ENCODE measurements at places on chromosomes 3 and 15.
A peak's percentile ranks its signal among the peaks of the same experiment; 100 is the strongest.

DNA sequence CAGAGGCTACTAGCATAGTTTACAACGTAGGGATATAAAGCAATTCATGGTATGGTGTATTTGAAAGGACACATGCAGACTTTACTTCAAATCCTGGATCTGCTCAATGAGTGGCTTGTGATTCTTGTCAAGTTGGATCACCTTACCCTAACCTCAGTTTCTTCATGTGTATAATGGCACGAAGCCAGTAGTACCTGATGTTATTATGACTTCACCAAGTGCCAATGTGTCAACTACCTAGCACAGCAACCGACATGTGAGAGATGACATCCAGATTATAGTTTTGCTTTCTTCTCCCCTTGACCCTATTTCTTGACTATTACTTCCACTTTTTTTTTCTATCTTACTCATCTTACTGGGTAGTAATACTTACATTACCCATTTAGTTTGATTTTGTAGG, 304.5 kb downstream of the RBMS3 start:
- no peak for DNase-seq

GRCh38 chr15:36599620-36600433, 20.4 kb downstream of the CDIN1 start:
- peak; percentile 94 for DNase-seq

DNA sequence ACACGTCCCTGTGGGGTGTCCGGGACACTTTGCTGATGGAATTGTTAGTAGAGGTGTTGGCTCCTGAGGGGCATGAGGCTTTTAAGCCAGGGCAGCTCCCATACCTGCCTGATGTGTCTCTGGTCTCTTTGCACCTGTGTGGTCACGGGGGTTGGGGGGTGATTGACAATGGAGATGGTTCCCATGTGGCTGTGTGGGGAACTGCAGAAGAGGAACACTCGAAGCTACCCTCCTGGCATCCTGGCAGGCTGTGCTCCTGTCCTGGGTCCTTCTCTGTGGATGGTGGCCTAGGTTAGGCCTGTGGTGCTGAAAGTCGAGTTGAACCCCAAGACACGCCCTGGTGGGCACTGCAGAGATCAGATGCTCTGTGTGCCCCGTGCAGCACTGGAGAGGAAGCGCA, 73.4 kb downstream of the HMCES start:
- peak; percentile 33 for DNase-seq

DNA sequence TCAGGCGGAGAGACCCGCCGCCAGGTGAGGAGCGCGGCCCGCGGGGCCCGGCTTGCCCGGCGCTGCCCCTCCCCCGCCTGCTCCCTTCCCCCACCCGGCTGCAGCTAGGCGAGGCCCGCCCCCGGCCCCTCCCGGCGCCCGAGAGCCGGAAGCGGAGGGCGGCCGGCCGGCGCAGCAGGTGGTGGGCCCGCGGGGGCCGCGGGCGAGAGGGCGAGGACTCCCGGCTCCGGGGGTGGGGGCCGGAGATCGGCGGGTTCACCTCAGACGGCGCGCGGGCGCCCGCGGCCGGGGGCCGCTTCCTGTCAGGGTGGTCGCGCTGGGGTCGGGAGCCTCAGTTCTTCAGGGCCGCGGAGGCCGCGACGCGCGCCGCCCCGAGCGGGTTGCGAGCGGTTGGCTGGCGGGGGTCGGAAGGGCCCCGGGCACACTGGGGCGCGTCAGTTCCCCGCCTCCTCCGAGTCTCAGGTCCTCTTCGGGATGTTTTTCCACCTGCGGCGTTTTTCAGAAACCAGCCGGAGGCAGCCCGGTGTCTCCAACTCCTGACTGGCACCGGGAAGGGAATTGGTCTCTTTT, 395 bp downstream of the ZFAND6 start:
- DNase-seq, result peak; percentile 29

GRCh38 chr3:146159616-146160320, 1.2 kb downstream of the PLOD2 start:
- DNase-seq, result peak; percentile 37

GRCh38 chr3:18891641-18892040, 256.7 kb upstream of the KCNH8 start:
- no peak for DNase-seq

DNA sequence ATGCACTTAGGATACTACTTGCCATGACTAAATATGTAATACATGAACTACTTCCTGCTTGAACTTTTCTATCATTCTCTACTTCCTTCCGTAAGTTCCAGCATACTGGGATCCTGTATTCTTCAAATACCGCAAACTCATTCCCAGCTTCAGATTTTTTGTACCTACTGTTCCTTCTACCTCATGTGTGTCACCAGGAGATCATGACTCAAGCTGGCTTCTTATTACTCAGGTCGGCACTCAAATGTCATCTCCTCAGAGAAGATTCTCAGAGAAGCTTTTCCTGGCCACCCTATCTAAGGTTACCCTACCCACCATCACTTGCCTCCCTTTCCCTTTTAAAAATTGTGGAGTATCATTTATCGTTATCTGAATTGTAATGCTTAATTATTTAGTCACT, 66.7 kb downstream of the RFX7 start:
- no peak for DNase-seq

GRCh38 chr3:38152609-38153008, 12.7 kb upstream of the OXSR1 start:
- DNase-seq, result no peak

GRCh38 chr15:100515758-100516157, 13.0 kb downstream of the CERS3 start:
- no peak for DNase-seq

GRCh38 chr15:55168350-55168974, 28.3 kb downstream of the RSL24D1 start:
- DNase-seq, result peak; percentile 51

GRCh38 chr15:98668566-98669308, 20.4 kb downstream of the IGF1R start:
- DNase-seq, result peak; percentile 7

DNA sequence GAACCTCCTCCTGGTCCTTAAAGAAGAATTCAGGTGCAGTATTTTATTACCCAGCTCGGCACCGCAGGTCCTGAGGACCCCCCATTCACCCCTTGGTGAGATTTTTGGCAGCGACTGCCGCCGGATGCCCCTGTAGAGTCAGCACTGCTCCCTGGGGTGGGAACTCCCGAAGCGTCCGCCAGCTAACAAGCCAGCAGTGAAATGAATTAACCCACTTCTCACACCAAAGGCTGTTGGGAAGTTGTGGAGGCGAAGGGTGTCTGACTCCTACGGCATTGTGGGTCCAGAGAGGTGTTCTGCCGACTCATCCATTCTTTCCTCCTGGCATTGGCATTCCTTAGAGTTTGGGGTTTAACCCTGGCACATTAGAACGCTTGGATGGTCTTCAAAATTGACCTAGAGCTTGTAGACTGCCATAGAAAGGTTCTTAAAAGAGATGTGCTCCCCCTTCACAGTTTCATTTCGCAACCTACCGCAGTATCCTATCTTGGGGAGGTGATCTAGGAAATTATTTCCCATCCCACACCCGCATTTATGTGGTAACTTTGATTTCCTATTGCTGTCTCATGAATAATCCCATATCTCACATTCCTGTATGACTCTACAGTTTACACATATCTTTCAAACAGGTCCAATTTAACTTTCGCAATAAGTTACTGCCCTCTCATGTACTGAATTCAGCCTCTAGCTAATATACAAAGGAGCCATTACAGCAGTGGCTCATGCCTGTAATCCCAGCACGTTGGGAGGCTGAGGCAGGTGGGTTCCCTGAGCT, 879 bp upstream of the EIF5A2 start:
- DNase-seq, result no peak

- no peak for DNase-seq
Observed at GRCh38 chr3:64921281-64922065, 233.7 kb upstream of the ADAMTS9 start.

DNA sequence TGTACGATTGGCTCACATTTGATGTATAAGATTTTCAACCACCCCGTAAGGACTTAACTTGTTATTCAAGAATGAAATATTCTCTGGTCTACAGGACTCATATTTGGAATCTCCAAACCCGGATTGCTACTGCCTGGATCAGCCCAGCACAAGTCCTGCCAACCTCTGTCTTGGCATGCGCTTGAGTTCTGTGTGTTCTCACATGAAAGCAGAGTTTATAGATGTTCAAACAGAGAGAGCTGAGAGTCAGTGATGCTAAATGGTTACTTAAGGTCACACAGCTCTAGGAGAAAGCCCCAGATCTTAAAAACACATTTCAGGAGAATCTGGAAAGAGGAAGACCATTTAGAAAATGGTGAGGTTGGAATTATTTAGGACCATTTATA, 268.0 kb upstream of the TBL1XR1 start:
- no peak for DNase-seq

- DNase-seq, result no peak
Observed at GRCh38 chr15:75672646-75673425, 25.1 kb downstream of the SNX33 start.

GRCh38 chr3:94336046-94336753, 273.3 kb downstream of the NSUN3 start:
- peak; percentile 18 for DNase-seq

GRCh38 chr15:72229076-72229946, 1.7 kb downstream of the PKM start:
- no peak for DNase-seq

DNA sequence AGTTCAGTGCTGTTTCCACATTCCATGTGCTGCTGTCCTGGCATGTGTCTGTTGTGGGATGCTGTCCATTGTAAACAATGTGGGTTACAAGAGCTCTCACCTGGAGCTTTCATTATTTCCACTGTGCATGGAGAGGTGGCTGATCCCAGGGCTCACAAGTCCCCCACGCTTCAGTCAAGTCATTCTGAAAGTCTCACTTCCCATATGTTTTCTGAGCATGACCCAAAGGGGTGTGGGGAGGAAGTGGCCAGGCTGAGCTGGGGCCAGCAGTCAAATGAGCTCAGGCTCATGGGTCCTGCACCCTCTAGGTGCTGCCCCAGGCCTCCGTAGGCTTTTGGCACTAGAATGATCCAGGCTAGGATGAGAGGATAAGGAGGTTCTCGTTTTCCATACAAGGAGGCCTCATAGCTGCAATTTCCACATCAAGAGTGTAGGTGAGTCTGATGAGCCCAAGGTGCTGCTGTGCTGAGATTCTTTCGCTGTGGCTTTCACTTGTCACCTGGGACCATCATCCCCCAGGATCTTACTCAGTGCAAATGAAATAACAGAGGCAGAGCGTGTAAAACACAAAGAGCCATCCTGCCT, 22.0 kb downstream of the STARD5 start:
- no peak for DNase-seq
